Activated T-cell treated with anti-CD3 and anti-CD28 coated beads, Interleukin-2, amount 50 U/mL, for 48 hours (primary cell): ENCODE measurements at places on chromosomes 4 and X.

DNA sequence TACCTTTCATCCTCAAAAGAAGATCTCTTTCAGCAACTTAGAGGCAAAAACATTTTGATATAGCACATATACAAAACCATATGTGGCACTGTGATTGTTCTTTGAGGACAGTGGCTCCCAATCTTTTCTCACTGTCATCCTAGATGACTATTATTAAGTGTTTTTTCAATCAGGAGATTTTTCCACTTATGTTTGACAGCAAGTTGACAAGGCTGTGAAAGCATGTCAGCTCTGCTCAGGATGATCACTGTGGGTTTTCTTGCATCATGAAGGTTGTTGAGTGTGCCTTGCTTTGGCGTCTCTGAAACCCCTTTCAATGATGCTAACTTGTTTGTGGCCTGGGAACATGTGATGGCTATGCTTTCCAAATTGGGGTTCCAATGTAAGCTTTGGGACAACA lies 20.2 kb upstream of the NSUN7 start:
- no peak for DNase-seq

DNA sequence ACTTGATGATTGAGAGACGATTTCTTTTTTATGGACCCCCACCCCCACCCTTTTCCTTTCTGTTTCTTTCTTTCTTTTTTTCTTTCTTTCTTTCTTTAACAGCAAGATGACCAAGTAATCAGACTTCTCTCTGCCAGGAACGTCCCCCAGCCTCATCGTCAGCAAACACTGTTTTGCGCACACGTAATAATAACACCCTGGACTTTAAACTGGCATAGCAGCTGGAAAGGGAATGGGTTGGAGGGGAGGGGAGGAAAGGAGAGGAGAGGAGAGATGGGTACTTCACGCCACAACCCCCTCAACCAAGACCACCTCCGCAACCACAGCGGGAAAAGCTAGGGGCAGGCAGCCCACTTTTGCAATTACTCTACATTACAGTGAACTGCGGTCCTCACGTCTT lies 1.1 kb downstream of the GABRA2 start:
- DNase-seq, result no peak

DNA sequence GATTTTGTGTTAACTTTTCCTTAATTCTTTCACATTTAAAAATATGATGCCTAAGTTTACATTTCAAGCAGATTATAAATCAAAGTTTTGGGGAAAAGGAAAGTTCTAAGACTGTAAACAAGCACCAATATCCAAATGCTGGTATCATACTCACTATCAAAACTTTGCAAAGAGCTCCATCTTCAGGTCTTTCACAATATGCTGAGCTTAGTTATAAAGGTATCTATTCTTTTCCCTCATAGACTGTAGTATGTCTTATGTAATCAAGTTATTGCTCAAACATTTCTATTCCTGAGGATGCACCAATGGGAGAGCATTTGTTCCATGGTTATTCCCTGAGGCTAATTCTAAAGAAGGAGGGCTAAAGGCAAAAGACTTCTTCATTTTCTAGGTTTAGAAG lies 207.9 kb upstream of the FAM241A start:
- no peak for DNase-seq

GRCh38 chrX:9997041-9997440 lies 29.9 kb downstream of the CLDN34 start:
- DNase-seq, result no peak

GRCh38 chr4:156377036-156377710 lies 423.5 kb upstream of the CTSO start:
- no peak for DNase-seq

- DNase-seq, result no peak
Observed at GRCh38 chr4:105461221-105461620, 12.6 kb downstream of the PPA2 start.

DNA sequence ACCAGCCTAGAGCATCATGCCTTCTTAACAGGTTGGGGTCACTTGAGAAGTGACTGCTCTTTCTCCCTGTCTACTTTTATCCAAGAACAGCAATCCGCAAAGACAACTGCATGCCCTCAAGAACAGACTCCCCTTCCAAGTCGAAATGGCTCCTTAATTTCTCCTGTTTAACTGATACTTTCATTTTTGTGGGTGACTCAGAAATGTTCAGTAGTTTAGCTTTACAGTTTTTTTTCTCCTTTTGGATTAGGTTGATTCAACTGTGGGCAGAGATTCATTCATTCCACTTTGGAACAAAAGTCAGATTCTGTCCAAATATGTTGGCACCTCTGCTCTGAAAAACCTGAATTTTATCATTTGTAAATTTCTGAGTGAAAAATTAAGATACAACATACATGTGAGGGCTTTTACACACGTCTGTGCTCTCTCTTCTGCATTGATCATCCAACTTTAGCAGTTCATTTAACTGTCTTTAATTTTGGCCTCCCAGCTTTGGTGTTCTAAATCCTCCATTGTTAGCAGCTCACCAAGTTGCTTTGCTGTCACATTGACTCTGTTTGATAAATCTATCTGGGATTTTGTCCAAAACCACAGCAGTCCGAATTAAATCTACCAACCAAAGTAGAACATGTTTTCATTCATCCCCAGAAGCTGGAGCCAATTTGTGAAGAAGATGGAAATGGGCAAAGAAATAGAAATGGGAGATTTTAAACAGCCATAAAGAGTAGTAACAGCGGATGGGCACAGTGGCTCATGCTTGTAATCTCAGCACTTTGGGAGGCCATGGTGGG lies 50.0 kb downstream of the HOPX start:
- DNase-seq, result no peak

GRCh38 chr4:114349543-114350175 lies 248.9 kb upstream of the UGT8 start:
- DNase-seq, result no peak

DNA sequence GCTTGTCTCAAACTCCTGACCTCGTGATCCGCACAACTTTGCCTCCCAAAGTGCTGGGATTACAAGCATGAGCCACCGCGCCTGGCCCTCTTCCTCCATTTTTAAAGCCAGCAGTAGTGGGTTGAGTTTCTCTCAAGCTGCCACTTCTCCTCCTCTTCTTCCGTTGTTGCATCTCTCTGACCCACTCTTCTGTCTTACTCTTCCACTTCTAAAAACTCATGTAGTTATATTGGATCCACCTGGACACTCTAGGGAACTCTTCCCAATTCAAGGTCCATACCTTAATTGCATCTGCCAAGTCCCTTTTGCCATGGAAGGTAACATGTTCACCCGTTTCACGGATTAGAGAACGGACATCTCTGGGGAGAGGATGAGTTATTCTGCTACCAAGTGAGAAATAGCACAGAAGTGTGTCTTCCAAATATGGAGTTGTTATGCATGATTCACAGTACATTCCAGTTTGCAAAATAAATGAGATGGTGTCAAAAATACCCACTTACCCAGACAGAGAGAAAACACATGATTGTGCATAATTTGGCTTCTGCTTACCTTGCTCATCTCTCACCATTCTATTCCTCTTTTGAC lies 51.8 kb downstream of the GBA3 start:
- DNase-seq, result no peak

GRCh38 chr4:109406337-109406931 lies 27.2 kb upstream of the SEC24B start:
- DNase-seq, result no peak

- DNase-seq, result no peak
Observed at GRCh38 chr4:52945326-52945898, 83.3 kb downstream of the RASL11B start.

DNA sequence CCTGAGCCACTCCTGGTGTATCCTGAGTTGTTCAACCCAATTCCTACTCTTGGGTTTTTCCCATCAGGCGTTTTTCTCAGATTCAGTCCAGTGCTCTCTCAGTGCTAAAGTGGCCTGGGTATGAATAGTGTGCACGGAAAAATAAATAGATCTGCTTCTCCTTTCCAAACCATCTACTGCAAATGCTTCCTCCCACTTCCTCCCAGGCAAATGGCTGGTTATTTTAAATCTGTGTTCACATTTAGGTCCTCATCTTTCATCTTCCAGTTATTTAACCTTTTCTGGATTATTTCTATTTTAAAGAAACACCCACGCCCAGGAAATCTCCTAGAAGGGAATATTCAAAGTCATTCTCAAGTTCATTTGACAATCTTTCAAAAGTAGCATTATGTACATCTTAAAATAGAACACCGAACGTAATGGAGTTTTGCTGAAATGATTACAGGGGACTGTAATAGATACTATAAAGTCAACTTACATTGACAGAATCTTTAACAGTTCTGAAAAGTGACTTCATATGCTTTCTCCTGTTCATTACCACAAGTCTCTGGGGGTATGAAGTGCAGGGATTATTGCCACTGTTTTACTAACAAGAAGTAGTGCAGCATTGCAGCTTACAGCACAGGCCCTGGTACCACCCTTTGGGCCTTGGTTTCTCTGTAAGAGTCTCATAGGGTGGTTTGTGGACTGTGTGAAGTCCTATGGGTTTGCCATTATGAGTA lies 66.3 kb downstream of the MED28 start:
- DNase-seq, result no peak

DNA sequence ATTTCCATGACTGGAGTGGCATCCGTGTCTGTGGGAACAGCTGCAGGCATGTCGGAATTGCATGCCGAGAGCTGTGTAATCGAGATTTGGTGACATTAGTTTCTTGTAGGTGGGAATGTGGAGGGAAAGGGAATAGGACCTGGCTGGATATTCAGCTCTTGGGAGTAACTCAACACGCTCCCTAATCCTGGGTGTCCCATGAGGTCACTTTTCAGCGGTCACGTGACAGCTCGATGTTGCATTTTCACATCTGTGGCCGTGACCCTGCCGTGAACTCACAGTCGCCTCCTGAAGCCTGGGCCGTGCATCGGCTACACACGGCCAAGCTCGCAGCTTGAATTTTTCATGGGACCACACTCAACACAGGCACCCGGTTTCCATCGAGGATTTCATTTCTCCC lies 25.8 kb upstream of the PSAPL1 start:
- no peak for DNase-seq

- no peak for DNase-seq
Observed at GRCh38 chr4:61320631-61321030, 120.5 kb downstream of the ADGRL3 start.

DNA sequence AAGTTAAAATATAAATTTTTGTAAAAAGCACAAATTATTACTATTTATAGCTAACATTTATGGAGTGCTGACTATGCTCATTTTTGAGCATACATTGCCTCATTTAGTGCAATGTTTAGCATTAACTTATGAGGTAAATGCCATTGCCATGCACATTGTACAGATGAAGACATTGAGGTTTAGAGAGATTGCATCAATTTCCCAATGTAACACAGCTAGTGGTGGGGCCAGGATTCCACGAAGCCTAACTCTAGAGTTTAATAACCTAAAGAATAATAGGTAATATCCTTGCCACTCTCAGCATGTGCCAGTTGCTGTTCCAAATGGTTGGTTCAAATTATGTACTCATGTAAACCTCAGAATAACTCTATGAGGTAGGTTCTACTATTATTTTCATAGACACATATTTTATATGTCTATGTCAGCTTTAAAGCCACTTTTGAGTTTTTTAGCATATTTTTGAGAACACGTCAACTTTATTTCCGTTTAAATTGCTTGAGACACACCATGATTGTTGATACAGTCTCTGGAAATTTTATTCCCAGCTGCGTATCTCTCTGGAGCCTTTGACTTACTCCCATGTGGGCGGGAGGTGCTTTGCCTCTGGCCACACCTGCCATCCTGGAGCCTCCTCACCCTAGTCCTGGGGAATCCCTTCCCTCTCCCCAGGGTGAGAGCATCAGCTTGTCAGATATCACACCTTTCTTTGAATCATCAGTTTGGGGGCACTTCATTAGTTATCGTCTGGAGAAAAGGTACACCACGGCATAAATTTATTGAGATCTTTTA lies 10.8 kb upstream of the ADH1A start:
- no peak for DNase-seq

- DNase-seq, result no peak
Observed at GRCh38 chrX:26918631-26919030, 544.5 kb downstream of the PPP4R3C start.

- DNase-seq, result no peak
Observed at GRCh38 chrX:118347736-118348135, 1.8 kb downstream of the WDR44 start.

- DNase-seq, result no peak
Observed at GRCh38 chr4:77021614-77022089, 54.1 kb downstream of the CCNI start.

DNA sequence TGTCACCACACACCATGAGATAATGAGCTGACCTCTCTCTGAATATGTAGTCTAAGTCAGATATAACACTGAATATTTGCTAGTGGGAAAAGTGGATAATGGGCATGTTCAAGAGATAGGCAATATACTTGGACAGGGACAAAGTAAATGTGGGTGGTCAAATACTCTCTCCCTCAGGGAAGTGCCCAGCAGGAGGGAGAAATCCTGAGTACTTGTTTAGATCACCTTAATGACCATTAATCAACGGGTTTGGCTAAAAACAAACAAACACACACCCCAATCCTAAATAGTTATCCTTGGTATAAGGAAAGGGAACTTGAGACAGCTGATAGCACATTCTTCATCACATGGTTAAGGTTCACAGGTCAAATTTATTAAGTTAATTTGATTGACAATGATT lies 933.5 kb downstream of the C4orf33 start:
- no peak for DNase-seq

- no peak for DNase-seq
Observed at GRCh38 chrX:119687661-119688413, 5.1 kb downstream of the SEPTIN6 start.

- no peak for DNase-seq
Observed at GRCh38 chr4:173253561-173253960, 80.6 kb downstream of the HMGB2 start.

DNA sequence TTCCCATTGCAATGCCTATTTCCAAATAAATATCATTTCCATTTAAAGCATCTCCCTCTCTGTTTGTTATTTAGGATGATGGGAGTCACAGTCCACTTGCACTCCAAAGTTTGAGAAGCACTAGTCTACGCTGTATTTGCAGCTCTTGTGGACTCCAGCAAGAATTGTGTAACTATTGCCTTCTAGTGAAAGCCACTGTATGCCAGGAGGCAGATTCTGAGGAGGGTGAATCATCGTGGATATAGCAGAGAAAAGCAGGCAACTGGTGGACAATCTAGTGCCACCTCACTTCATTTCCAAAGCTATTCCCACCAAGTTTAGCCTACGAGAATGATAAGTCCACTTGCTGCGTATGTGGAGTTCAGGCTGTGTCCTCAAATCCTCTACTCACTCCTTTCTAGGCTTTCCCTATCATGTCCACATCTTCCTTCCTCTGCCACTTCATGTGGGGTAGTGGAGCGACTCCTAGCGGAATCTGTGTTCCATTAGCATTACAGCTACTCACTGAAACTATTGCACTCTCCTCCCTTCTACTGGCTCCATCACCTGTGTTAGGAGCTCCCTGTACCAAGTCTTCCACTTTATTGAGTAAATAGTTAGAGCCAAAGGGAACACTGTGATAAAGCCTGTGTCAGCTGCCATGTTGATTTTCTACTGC lies 501.8 kb upstream of the GALNT7 start:
- no peak for DNase-seq
